ENCODE measurements at places on chromosomes 4 and X.

GRCh38 chr4:3682236-3683076 is 83.7 kb upstream of the ADRA2C start:
- no peak for DNase-seq

DNA sequence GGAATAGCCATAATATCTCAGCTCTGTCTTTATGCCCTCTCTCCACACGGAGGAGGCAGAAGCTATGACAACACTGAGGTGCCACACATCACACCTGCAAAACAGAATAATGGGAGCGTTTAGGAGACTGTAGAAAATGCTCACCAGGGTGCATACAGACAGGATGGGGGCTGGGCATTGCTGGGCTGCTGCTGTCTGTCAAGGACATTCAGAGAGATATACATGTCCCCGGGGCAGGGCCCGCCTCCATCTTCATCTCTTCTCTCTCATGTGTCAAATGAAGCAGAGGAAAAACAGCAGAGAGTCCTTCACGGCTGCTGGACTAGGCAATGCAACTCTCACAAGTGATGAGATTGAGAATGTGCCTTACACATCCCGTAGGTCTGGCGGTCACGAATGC is 65.3 kb upstream of the DHRSX start:
- peak; percentile 69 for DNase-seq

DNA sequence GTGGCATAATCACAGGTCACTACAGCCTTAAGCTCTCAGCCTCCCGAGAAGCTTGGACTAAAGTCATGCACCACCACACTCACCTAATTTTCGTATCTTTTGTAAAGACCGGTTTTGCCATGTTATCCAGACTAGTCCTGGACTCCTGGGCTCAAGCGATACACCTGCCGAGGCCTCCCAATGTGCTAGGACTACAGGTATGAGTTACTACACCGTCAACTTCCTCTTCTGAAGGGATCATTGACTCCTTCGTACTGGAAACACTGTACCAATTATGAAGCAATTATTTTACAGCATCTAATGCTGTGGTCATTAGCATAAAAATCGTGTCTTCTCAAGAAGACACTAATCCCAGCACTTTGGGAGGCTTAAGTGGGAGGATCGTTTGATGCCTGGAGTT is 35.2 kb downstream of the PDS5A start:
- DNase-seq: no peak

GRCh38 chr4:118716304-118716703 is 31.1 kb downstream of the METTL14 start:
- no peak for DNase-seq

DNA sequence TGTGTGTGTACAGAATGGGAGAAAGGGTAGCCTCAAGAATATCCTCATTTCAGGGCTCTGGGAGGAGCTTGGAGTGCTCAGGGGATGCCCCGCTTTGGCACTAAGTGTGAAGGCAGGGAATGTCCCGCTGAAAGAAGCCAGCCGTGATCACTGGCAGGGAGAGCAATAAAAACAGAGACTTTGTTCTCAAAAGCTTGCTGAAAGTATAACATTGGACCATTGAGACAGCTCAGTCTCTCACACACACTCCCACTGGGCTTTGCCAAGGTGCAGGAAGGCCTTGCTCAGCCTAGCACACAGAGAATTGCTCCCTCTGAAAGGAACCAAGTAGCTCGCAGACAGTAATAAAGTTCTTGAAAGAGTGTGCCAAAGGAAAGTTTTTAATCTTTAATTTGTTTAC is 143.8 kb upstream of the SLITRK2 start:
- no peak for DNase-seq
